ENCODE measurements at places on chromosomes 2 and 18. TPM values are rescaled to one million over a fixed set of nuclear protein-coding genes. Genes with fewer than 3 reads are reported as not detected.

GRCh38 chr2:3465844-3466481 lies 53.4 kb downstream of the ADI1 start:
- no peak for DNase-seq

DNA sequence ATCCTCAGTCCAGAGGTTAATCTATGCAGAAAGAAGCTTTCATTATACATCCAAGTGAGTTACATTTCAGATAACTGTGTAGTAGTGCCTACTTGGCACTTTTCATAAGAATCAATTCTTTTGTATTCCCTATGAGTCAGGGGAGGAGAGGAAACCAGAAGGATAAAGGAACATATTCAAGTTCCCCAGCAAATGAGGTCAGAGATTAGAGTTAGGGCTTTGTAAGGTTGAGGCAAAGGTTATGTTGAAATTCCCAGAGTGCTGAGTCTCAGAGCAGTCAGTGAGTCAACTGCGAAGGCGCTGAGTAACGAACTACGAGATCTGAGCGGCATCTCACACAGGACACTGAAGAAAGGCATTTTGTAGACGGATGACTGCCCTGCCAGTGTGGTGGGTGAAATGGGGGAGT lies 25.1 kb upstream of the ME2 start:
- DNase-seq = no peak

- DNase-seq = peak; percentile 64
Observed at GRCh38 chr18:49631146-49631866, 69.4 kb downstream of the LIPG start.

GRCh38 chr2:197926673-197927072 lies 122.3 kb downstream of the PLCL1 start:
- DNase-seq = no peak

The TFPI gene
- 66.8 TPM for total RNA-seq

The ALLC gene
- total RNA-seq = not detected

DNA sequence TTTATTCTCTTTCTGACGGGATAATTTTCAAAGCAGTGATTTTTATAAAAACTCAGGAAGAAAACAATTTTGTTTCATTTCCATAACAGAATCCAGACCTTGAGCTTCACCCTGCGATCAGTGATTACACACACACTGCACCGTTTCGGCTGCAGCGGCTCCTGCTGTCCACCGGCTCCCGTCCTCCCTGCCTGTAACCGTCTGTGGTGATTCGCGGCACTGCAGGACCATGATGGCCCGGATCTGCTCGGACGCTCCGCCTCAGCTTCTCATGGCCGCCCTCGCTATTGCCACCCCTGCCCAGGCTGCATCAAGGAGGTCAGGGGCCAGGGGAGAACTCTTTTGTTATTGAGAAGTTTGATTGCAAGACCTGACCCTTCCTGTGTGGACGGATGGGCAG lies 246.1 kb downstream of the TWIST2 start:
- no peak for DNase-seq

DNA sequence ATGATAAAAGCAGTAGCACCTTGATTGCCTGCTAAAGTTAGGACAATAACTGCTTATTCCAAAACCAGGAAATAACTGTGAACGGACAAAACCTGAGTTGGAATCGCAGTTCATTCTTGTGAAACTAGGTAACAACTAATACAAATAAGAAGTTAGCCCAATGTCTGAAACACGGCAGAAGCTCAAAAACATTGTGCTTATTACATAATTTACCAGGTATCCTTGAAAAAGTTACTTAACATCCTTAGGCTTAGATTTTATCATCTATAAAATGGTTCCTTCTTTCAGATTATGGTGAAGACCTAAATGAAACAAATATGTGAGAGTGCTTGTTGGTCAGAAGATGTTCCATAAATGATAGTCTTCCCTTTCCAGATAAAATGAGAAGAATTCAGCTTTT lies 32.4 kb downstream of the RTN4 start:
- DNase-seq = no peak

DNA sequence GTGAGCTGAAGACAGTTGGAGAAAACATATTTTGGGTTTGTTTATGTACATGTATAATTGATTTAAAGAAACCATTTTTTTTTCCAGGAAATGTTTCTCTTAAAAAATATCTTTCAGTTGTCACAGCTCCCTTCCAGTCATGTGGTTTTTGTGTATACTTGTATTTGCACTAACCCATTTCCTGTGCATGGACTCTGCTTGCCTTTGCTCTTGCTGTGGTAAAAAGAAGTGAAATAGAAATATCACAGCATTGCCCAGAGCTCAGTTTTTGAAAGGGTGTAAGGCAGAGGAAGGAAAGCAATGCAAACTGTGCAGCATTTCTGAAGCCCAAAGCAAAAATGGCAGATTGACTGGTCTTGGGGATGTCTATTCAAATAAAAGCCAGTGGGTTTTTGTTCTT lies 10.4 kb upstream of the DOCK10 start:
- DNase-seq = no peak

GRCh38 chr18:35267809-35268208 lies 22.2 kb downstream of the ZSCAN30 start:
- DNase-seq = no peak

The KCNG2 gene
- 0.51 TPM for total RNA-seq

GRCh38 chr2:137252934-137253333 lies 487.6 kb downstream of the THSD7B start:
- no peak for DNase-seq

- DNase-seq = no peak
Observed at GRCh38 chr2:143730953-143731260, 601.7 kb downstream of the ARHGAP15 start.
